ENCODE measurements at places on chromosomes 7 and 10.

DNA sequence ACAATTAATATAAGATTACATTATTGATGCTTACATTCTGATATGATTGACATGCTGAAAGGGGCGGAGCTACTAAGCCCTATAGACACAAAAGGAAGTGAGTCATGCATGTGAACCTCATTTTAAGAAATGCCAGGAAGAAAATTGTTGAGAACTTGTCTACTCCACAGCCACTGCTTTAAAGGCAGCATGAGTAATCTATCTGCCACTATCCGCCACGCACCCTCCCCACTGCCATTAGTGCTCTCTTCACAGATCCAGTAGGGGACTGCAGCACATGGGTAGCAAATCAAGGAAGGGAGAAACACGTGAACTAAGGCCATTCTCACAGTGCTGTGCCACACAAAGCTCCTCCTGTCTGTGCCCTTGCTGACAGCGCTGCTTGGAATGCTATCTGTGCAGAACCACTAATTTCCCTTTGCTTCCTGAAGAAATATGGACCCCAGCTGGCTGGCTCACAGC, 524.8 kb downstream of the GRM8 start:
- DNase-seq: no peak

- no peak for DNase-seq
Observed at GRCh38 chr7:55142919-55143600, 124.2 kb downstream of the EGFR start.

GRCh38 chr10:69527961-69528360, 45.3 kb downstream of the NEUROG3 start:
- no peak for DNase-seq

DNA sequence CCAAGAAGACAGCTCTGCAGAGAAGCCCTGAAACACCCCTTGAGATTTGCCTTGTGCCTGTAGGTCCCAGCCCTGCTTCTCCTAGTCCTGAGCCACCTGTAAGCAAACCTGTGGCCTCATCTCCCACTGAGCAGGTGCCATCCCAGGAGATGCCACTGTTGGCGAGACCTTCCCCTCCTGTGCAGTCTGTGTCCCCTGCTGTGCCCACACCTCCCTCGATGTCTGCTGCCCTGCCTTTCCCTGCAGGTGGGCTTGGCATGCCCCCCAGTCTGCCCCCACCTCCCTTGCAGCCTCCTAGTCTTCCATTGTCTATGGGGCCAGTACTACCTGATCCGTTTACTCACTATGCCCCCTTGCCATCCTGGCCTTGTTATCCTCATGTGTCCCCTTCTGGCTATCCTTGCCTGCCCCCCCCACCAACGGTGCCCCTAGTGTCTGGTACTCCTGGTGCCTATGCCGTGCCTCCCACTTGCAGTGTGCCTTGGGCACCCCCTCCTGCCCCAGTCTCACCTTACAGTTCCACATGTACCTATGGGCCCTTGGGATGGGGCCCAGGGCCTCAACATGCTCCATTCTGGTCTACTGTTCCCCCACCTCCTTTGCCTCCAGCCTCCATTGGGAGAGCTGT, 8.2 kb downstream of the PPRC1 start:
- no peak for DNase-seq

GRCh38 chr10:113158183-113158582, 208.1 kb downstream of the TCF7L2 start:
- no peak for DNase-seq

- peak; percentile 59 for DNase-seq
Observed at GRCh38 chr7:44767912-44768627, 19.4 kb downstream of the ZMIZ2 start.

DNA sequence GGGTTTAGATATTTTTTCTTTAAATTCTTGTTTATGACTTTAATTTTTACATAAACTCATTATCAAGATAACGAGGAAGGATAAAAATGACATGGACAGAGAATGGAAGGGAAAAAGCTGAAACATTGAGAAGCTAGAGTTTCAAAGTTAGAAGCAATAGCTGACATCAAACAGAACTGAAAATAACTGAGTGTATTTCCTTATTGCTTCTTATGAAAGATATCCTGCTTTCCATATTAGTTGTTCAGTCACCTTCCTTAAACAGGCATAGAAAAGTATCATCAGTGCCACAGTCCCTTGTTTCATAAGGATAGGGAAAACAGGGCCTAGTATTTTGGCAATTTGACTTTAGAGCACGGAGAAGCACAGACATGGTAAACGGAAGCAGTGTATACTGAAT, 460.5 kb upstream of the GHITM start:
- no peak for DNase-seq

DNA sequence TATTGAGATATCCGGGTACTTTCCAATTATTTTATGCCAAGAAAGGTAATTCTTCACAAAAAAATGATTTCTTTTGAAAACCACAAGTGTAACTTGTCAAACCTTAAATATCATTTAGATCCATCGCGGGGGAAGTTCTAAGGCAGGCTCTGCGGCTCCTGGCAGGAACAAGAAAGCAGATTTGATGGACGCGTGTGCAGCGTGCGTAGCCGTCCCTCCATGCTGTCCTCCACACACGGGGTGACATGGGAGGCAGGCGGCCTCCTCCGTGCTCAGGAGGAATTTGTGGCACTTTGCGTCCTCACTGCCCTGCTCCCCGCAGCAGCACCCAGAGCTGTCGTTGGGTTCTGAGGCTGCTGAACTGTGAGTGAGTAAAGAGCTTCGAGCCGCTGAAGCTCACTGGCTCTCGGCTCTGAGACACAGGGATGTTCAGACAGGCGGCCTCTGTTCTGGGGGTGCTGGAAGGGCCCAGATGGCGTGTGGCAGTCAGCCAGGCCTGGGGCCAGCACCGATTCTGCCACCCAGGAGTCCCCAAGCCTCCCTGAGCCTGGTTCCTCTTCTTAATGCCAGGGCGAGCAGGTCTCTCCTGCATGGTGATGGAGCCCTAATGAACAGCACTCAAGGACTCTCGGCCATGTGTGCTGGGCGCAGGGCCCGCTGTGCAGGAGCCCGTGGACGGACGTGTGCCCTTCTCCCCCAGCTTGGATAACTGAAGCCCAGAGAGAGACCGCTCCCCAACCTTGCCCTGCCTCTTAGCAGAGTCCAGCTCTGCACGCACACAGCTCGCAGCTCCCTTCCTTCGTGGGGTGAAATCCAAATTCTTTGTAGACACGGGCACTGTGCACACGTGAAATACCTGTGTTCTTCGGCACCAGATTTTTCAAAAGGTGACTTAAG, 185.4 kb upstream of the SHH start:
- DNase-seq: no peak

GRCh38 chr7:116985575-116985974, 32.3 kb downstream of the ST7 start:
- no peak for DNase-seq

DNA sequence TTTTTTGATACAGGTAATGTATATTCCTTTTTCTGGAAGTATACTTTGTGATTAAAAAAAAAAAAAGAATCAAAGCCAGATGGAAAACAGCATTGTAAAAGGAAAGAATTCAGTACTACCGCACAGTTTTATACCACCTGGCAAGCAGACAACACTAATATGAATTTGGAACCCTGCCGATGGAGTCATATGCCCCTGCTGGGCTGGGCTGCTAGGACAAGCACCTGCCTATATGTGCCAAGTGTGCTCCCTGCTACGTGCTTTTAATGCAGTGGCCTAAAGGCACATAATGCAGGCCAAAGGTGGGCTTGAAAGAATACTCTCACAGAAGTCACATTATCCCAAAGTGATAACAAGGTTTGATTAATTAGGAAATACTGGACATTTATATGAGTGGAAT, 29.8 kb upstream of the WAC start:
- DNase-seq: no peak

DNA sequence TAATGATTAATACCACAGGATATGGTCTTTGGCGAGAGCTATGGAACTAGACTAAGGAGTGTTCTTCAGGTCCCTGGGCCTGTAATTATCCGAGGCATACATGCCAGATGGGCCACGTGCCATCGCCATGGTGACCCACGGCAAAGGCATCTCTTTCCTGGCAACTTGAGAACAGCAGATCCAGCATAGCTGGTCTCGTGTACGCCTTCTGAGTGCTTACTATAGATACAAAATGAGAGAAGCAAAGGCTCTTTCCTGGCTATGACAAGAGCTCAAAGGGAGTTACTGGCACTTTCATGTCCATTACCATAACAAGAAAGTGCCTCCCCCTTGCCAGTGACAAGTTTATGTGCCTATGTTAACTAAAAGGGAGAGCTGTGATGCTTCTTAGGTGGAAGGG, 26.0 kb upstream of the GLI3 start:
- no peak for DNase-seq

GRCh38 chr7:81206667-81207360, 288.0 kb upstream of the SEMA3C start:
- DNase-seq: no peak

GRCh38 chr10:132916421-132916841, 25.9 kb downstream of the CFAP46 start:
- DNase-seq: no peak
